GM18507 (cell line): ENCODE measurements at places on chromosomes 3 and 15.

DNA sequence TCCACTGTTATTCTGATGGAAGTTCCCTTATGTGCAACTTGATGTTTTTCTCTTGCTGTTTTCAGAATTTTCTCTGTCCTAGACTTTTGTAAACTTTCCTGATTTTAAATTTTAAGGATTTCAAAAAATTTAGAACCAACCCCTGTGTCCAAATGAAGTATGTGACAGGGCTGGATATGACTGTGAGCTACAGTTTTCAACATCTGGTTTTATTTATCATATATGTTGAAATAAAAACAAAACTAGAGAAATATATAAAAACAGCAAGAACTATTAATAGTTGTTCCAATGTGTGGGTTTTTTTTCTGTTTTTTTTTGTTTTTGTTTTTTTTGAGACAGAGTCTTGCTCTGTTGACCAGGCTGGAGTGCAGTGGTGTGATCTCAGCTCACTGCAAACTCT, 47.4 kb upstream of the PSMD6 start:
- DNase-seq: no peak

GRCh38 chr3:22922317-22922716, 280.8 kb upstream of the UBE2E2 start:
- no peak for DNase-seq

GRCh38 chr15:73244333-73244732, 124.4 kb downstream of the HCN4 start:
- no peak for DNase-seq

GRCh38 chr3:191070762-191071403, 128.2 kb upstream of the OSTN start:
- no peak for DNase-seq

DNA sequence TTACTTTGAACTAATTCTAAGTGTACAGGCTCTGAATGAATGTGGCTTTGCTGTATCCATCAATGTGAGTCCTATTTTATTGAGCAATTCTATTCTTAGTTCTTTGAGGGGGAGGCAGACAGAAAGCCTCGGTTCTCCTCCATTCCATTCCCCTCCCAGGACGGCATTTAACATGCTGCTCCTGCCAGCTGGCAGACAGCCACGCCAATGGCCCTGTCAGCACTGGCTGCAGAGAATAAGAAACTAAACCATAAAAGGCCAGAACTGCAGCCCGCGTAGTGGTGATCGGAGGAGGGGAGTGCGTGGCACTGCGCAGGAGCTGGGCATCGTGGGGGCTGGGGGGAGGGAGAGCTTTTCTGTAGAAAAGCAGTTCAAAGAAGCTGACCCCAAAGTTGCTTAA, 76.0 kb upstream of the HACD2 start:
- no peak for DNase-seq

DNA sequence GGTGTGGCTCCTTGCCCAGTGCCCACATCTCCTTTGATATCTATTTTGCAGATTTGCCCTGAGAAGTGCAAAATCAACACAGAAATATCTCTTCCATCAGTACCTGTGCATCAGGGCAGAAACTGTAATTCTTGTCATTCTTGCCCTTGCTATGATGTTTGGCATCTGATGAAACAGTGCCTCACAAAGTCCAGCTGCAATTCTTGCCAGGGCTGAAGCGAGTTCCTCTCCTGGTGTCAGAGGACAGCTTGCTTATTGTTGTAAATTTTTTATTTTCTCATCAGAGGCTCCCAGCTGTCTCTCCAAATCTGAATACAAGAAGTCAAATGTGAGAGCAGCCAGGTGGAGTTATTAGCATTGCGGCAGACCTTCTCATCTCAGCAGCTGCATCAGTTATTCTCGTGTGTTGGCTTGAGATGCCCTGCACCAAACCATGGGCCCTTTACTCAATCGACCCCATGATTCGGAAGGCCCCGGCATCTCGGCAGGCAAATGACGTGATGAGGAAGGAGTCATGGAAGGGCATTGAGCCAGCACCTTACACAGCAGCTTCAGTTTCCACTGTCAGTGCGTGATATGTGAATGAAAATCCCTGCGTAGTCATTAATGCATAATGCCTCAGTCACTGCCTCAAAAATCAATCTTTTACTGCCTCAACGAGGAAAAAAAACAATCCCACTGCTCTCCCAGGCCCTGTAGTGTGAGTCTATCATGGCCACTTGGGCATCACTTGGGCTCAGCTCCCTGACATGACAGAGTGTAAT, 93.4 kb downstream of the CCNL1 start:
- no peak for DNase-seq

- DNase-seq: no peak
Observed at GRCh38 chr3:183265834-183266417, 12.9 kb downstream of the B3GNT5 start.

DNA sequence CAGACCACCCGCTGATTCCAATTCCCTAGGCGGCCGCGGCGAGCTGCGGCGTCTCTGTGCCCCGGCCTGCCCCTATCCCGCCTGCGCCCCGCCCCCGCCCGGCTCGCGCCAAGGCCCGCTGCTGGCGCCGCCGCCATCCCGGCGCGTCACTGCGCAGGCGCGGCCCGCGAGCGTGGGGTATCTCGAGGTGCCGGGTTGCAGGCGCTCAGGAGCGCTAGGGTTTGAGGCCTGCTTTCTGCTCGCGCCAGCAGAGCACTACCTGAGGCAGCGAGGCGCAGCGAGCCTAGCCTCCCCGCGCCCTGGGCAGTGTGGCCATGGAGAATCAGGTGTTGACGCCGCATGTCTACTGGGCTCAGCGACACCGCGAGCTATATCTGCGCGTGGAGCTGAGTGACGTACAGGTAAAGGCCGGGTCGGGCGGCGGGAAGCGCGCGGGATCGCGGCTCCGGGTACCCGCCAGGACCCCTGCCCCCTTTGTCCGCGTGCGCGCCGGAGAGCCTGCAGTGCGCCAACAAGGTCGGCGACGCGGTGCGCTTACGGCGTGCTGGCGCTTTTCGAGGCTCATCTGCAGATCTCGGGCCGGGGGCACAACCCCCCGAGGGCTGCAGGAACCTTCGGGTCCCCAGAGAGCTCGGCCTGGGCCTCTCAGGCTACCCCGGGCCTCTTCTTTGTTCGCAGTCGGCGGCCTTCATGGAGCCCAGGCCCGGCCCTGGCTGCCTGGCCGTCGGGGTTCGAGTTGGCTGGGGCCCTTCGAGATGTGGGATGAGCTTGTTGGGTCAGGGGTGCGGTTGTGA, at the start of gene HACD3:
Gene HACD3 (plus strand): TSS at position 146 of the 794 bp plus-strand sequence. CDS start 169 bp downstream, at position 315.
- DNase-seq: peak; percentile 96

DNA sequence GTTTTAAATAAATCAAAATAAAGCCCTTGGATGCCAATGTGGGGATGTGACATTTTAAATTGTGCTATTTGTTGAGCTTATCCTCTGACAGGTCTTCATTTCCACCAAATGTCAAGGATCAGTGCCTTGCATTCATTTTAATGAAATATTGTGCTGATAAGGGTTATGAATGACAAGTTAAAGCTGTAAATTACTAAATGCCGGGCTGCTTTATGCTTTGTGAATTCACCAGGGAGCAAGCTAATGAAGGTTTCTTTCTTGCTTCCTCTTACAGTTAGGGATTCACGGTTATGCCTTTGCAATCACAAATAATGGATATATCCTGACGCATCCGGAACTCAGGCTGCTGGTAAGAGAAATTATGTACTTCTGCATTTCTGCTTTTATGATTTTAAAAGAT, 81.7 kb downstream of the LRTM1 start:
- no peak for DNase-seq

DNA sequence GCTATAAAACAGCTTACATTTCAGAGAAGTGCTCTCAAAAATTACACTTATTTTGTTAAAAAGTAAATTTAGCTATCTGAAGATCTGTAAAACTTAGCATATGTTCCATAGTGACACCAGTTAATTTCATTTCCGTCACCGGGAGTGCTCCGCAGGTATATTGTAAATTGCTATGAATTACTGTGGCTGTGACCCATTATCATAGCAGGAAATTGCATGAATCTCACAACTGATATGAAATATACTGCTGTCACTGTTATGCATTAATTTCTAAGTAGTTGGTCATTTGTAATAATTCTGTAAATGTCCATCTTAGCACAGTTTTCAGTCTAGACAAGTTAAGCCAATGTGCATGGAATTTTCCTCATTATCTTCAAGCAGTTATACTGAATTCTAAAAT, 91.2 kb downstream of the EPHA3 start:
- DNase-seq: no peak

DNA sequence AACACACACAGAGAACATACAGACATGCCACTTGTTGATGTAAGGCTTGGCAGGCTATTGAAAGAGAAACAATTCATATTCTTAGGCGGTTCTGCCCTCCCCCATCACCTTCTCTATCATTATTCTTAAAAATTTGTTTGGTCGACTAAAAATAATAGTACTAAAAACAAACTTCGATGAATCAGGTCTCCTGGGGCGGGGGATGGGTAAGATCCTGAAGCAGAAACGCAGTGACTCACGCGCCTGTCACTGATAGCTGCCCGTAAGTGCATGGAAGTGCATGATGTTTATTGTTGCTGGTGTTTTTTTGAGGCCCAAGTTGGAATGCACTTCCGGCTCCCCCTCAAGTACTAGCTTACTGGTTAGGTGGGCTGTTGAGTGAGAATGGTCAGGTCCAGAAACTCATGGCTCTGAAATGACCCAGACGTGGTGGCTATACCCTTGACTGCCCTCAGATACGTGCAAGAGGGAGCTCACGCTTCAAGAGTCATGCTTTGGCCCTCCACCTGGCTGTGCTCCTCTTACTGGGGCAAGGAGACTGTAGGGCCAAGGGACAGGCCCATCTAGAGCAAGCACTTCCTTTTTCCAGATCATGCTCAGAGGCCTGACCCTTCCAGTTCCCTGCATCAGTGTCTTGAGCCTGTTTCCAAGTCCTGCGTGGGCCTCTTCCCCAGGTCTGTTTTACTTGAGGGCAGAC, 10.9 kb downstream of the SMAD3 start:
- DNase-seq: no peak

DNA sequence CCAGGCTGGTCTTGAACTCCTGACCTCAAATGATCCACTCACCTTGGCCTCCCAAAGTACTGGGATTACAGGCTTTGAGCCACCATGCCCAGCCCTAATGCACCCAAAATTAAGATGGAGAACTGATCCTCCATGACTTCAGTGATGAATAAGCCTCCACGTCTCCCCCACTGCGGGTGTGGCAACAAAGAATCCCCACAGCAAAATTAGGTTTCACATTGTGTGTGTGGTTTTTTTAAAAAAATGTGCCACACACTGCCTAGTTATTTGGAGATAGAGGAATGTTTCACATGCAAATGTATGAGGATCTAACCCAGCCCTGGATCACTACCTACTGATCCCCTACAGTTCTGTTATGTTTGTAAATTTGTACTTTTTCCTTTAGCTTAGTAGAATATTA, 17.3 kb downstream of the HDAC11 start:
- no peak for DNase-seq

- no peak for DNase-seq
Observed at GRCh38 chr3:89411201-89411600, 303.8 kb downstream of the EPHA3 start.

DNA sequence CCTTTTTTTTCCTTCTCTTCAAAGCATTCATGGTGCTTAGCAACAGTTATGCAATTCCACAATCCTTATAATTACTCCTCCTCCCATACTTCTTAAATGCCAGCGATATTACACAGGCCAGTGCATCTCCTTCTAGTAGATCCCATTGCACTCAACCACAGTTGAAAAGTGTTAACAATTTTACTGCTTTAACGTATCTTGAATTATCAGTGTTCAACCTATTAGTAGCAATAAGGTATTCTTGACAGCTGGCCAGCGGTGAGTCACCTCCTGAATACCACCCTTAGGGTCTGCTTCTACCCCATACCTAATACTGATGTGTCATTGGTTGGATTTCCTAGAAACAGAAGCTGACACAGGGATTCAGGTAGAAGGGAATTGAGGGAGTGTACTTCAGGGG, 24.0 kb upstream of the TEX9 start:
- DNase-seq: no peak

- DNase-seq: no peak
Observed at GRCh38 chr15:57604507-57604906, 12.8 kb downstream of the MYZAP start.

GRCh38 chr3:195438371-195438770, 4.4 kb downstream of the ACAP2 start:
- no peak for DNase-seq

- DNase-seq: no peak
Observed at GRCh38 chr3:1843111-1843510, 255.6 kb upstream of the CNTN4 start.

GRCh38 chr3:67854663-67855062, 200.3 kb upstream of the SUCLG2 start:
- no peak for DNase-seq

DNA sequence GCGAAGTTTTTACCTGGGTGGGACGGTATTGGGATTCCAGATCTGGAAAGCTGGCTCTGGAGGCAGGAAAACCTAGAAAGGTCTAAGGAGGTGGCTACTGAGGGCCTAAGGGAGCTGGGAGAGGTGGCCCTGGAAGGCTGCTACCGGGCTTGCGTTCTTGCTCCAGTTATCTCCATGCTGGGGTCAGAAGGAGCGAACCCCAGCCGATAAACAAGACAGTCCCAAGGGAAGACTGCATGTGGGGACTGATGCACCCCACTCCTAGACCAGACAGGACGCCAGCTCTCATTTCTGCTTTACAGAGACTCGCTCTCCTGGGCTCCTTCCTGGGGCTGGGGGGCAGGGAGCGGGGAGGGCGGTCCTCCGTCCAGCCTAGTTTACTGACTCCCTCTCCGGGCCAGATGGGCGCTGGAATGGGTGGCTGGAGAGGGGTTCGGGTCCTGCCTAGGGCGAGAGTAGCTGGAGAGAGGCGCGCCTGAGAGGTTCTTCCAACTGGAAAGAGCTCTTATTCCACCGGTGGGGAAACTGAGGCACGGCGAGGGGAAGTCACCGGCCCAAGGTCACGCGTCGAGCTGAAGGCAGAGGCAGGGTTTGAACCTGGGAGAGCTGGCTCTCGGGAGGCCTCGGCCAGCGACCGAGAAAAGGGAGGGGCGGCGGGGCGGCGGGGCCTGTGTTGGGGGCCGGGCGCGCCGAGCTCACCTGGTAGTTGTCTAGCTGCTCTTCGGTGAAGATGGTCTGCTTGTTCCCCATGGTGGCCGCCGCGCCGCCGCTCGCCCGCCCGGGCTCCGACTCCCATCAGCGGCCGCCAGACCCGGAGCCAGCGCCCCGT, 565 bp downstream of the CIB2 start:
- no peak for DNase-seq
